ENCODE measurements at places on chromosomes 13 and 19. TPM values are rescaled to one million over a fixed set of nuclear protein-coding genes. Genes with fewer than 3 reads are reported as not detected.

DNA sequence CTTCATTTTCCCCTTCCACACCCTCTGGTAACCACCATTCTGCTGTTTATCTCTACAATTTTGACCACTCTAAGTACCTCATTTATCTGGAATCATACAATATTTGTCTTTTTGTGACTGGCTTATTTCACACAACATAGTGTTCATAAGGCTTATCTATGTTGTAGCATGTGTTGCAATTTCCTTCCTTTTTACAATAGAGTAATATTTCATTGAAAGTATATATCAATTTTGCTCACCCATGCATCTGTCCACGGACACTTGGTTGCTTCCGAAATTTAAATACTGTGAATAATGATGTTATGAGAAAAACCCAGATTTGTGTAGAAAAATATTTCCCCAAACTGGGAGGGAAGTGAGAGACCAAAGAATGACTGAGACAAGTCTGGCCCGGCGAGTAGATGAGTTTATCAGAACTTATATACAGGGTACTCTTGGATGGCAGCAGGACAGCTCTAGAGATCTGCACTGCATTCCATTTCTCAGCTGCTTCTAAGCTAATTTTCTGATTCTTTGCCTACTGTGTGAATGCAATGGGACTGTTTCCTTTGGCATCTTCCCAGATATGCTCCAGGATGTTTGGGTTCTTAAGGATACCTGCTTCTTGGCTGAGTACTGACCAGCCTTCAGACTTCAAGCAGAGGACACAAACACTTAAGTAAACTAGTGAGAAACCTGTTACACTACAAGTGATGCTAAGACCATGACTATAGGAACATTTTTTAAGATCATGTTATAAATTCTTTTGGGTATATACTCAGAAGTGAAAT lies 834.0 kb upstream of the PCDH9 start:
- no peak for DNase-seq

DNA sequence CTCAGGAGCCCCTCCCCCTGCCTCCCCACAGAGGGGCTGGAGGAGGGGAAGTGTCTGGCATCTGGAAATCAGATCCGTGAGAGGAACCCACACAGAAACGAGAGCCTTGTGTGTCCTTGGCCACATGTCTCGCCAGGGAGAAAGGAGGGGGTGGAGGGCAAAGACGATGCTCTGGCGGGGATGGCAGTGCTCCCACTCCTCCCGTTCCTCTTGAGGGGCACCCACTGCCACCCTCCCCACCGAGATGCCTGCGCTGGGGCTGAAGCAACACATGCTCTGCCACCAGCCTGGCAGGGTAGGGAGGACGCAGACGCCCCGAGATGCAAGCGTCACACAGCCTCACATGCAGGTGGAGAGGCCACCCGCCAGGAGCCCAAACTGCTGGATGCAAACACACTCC lies 2.8 kb downstream of the ADGRL1 start:
- peak; percentile 31 for DNase-seq

DNA sequence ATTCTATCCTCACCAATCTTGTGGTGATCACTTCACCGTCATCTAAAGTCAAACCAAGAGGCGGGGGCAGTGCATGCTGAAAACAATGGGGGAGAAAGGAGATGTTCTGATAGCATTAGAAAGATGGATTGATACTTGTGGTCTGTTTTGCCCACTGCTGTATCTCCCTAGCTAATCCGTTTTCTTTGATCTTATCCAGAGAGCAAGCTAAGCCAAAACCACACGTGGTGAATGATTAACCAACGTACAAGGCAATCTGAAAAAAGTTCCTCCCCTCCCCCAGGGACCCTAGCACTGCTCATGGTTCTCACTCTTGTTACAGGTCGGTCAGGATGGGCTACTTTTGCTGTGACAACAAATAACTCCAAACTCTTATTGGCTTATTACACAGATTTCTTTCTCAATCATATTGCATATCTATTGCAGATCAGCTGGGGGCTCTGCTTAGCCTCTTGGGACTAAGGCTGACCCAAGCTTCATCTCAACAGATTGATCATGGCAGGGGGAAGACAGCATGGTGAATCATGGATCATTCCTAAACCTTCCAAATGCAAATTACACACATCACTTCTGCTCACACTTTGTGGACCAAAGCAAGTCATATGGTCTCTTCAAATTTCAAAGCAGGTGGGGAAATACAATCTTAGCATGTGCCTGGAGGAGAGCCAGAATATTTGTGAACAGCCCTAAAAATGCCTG lies 11.9 kb upstream of the C13orf42 start:
- no peak for DNase-seq

DNA sequence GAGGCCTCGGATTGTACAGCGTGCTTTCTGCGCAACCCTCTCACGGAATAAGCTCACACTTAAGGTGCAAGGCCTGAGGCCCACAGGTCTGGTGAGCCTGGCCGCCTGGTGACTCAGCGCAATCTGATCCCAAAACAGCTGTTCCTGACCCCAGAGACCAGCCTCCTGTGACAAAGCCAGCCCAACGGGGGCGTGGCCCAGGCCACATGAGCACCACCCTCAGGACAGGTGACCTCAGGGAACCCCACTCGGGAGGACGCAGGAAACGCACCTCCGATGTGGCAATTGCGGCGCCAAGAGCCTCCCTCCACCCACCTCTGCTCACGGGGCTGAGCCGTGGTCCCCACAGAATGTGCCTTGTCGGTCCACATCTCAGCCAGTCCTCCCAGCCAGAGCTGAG lies 26.4 kb downstream of the GRTP1 start:
- DNase-seq, result peak; percentile 10

DNA sequence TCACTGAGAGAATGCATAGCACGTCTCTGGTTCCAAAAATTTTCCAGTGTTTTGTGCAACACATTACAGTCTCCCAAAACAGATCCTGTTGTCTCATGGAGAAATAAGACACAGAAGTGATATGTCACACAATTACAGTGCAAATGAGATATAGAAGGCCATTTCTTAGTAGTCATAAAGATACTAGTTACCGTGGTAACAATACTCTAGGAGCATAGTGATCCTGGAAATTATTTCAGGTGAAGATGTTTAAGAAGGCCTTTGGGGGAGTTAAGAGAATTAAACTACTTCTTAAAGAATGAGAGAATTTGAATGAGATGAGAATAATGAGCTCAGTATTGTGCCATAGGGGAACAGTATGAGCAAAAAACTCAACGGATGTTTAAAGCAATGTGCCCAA lies 628.0 kb upstream of the MIR17HG start:
- no peak for DNase-seq

DNA sequence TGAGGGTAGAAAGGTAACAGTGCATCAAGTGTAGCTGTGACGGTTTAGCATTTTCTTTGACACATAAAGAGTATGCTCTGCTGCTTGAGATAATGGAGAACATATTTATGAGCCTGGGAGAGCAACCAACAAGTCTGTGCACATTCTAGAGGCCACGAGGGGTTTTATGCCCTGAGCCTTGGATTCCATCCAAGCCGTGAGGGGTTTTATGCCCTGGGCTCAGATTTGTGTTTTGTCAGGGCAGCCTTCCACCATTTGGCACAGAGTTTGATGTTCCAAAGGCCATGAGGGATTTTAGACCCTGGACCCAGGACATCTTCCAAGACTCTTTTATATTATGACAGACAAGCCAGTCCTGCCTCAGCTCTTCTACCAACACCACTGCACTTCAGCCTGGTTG lies 106.4 kb downstream of the ZNF486 start:
- DNase-seq, result no peak

GRCh38 chr13:109728791-109729731 lies 57.3 kb downstream of the IRS2 start:
- no peak for DNase-seq

GRCh38 chr13:40200273-40200978 lies 466.0 kb downstream of the FOXO1 start:
- no peak for DNase-seq

DNA sequence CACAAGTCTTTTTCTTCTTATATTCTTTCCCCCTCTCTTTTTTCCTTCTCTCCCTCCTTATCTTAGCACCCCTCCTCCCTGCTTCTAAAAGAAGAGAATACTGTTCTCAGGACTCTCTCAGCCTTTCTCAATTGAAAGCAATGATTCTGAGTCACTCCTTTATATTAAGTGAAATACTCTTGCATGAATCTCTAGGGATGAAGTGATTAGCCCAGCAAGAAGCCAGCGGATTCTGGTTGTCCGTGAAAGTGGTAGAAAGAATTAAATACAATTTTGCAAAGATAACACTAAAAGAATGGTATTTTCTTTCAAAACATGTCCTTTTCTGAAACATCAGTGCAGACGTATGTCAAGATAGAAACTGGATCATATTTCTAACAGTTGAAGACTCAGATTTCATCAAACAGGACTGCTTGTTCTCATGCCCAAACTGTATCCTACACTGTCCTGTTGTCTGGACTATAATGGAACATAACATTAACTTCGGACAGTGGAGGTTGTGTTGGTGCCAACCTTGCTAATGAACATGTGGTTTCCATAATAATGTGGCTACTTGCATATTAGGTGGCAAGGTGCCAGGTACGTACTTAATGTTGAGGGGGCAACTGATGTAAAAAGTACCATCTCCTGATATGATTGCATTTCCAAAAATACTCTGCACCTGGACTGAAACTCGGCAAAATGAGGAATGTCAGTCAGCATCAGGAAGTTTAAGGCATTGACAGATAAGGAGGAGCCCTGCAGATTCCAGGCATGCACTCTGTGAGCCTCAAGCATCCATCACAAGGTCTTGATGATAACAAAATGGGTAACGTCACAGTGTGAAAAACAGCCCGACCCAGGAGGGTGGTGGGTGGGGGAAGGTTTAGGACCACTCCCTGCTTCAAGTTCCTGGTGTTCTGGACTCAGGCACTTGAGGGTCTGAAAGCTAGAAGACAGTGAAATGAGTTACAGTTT lies 357.2 kb downstream of the DLEU7 start:
- no peak for DNase-seq

GRCh38 chr19:9848060-9848459 lies 12.9 kb downstream of the PIN1 start:
- DNase-seq, result no peak

- no peak for DNase-seq
Observed at GRCh38 chr19:20060282-20060681, 17.5 kb upstream of the ZNF90 start.

- no peak for DNase-seq
Observed at GRCh38 chr13:113995051-113995601, 21.2 kb upstream of the C13orf46 start.

DNA sequence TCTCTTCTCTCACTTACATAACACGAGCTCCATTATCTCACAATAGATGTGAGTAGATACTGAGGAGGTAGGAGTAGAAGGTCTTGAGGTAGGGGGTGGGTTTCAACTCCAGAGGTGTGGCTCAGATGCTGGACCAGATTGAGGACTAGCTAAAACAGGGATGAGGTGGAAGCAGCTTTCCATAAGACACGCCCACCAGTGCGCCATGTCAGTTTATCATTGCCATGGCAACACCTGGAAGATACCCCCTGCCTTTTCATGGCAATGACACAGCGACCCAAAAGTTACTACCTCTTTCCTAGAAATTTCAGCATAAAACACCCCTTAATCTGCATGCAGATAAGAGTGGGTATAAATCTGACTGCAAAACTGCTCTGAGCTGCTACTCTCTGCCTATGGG lies 44.1 kb downstream of the KCTD15 start:
- no peak for DNase-seq

DNA sequence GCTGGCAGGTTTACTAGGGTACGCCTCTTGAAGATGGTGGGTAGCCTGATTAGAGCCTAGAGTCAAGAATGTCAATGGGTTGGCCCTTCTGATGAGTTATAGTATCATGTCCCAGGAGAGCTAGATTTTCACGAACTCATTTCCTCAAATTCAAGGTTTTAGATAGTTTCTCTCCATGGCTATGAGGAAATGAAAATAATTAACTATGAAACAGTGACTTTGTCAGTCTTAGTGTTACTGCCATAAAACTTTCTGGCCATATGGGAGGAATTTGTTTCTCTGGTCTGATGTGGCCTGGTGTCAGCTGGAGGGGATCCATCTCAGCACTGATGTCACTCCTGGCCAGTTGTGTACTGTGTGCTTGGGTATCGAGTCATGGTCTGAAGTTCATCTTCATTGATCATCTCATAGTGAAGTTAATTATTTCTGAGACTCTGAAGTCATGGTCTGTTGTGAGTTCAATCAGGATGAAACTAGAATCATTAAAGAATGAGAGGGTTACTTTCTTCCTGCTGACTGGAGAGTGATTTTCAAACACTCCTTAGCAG lies 49.4 kb upstream of the TNFSF11 start:
- DNase-seq, result no peak

GRCh38 chr13:47463726-47464125 lies 537.3 kb downstream of the SUCLA2 start:
- no peak for DNase-seq

- DNase-seq, result peak; percentile 51
Observed at GRCh38 chr13:50917572-50917971, 8.0 kb downstream of the RNASEH2B start.

DNA sequence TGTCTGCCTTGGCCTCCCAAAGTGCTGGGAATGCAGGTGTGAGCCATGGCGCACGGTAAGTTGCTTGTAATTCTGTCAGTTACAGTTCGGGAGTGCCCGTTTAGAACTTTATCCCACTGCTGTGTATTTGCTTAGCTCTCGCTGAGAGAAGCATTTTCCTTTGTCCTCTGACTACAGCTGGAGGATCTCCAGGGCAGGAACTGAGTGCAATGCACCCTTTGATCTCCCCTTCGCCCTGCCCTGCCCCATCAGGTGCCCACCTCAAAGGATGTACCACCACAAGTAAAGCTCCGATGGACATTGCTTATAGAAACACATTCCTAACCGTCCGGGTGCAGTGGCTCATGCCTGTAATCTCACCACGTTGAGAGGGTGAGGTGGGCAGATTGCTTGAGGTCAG lies 6.5 kb downstream of the BRME1 start:
- no peak for DNase-seq

DNA sequence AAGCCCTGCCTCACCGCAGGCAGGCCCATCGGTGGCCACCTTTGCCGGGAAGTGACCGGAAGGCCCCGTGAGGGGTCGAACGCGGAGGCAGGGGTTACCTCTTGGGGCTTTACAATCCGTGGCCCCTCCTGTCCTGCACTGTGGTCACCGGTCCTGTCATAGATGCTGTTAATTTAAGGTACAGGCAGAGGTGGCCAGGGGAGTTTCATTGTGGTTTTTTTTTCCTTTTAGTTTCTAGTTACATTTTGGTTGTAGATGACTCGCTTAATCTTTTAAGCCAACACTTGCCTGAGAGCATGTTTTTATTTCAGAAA lies 13.1 kb downstream of the COMP start:
- DNase-seq, result peak; percentile 88

- peak; percentile 90 for DNase-seq
Observed at GRCh38 chr13:101919541-101920181, 467.2 kb downstream of the ITGBL1 start.

DNA sequence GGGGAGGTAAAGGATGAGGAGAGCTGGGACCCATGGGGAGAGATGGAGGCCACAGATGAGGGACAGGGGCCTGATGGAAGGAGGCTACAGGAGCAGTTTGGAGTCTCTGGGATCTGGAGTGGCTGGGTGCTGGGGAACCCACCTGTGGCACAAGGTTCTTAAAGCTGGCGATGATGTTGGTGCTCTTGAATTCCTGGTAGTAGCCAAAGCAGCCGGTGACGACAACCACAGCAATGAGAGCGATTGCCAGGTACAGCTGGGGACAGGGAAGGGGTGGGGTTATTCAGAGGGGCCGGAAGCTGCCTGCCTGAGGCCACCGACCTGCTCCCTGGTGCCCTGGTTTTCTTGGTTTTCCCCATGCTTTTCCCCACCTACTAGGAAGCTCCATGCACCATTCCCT lies 2.8 kb downstream of the ATP4A start:
- DNase-seq, result no peak

The TEX26 gene
- not detected for total RNA-seq

The ATP1A3 gene
- under 0.01 TPM for total RNA-seq

The PROSER3 gene
- 6.2 TPM for total RNA-seq

The TIMM29 gene
- total RNA-seq, result 34.8 TPM

The F10 gene
- 0.29 TPM for total RNA-seq

The NCR1 gene
- total RNA-seq, result 0.36 TPM

The LRG1 gene
- not detected for total RNA-seq
